ENCODE measurements at places on chromosomes 7 and 10.

DNA sequence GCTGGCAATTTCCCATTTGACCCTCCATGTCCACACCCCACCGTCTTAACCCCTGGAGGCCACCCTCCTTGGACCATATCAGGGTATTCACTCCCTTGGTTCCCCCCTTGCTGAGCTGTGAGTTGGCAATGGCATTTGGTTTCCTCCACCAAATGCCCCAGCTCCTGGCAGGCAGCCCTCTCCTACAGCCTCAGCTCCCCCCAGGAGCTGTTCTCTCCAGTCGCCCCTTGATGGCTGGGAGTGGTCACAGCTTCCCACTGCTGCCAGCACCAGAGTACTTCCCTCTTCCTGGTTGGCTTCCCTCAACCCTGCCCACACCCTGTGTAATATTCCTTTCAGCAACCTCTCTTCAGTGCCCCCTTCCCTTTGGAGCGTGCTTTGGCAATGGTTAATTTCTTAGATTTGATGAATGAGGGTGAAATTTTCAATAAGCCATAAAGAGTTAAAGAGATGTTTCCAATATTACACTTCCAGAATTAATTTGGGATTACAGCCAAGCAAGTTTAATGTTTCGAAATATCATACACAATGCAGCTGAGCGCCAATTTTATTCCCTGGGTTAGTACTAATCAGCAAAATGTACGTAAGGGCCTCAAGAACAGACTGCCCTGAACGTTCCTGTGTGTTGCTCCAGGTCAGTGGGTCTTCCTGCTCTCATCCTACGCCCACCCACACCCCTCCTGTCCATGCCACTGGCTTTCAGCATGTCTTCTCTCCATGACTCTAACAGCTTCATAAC, 207.1 kb upstream of the NFE2L3 start:
- no peak for DNase-seq

DNA sequence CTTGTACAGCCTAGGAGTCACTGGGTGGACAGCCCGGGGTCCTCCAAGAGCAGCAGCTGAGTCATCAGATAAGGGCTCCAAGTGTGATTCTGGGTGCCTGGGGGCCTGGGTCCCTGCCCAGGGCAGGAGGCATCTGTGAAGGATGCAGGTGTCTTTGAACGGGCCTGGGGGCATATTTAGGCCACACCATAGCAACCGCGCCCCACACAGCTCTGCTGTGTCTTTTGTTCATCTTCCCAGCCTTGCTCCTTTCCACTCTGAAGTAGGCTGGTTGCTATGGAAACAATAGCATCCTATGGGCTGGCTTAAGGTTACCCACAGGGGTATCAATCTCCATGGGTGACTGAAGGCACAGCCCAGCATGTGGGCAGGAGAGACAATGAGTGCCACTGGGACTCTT, 324.7 kb downstream of the TCERG1L start:
- no peak for DNase-seq

- no peak for DNase-seq
Measured at GRCh38 chr10:129942936-129943715, 20.9 kb downstream of the EBF3 start.

- DNase-seq = no peak
Measured at GRCh38 chr10:79344502-79345195, 2.6 kb upstream of the PPIF start.

- DNase-seq = no peak
Measured at GRCh38 chr7:90994121-90994520, 270.1 kb upstream of the FZD1 start.

DNA sequence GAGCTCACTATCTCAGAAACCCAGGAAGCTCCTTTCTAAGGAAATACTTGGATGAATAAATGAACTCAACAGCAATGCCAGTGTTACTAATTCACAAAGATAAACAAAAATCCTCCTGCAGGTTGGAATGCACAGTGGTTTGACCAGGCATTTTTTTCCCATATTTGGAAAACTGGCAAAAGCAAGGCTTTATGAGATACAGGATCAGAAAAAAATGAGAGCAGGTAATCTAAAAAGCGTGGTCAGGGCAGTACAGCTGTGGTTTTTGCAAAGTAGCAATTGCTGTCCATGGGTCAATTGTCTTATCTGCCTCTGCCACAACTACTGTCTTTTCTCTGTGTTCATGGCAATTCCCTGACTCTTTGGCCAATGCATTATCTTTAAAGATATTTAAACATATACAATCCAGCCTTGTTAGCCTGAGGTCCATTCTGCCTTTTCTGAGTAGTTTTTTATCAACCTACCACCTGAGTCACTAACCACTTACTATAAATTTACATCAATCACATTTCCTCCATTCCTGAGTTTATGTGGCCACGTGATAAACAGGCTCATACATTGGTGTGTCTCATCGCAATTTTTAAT, 564.5 kb upstream of the IGFBP3 start:
- no peak for DNase-seq

DNA sequence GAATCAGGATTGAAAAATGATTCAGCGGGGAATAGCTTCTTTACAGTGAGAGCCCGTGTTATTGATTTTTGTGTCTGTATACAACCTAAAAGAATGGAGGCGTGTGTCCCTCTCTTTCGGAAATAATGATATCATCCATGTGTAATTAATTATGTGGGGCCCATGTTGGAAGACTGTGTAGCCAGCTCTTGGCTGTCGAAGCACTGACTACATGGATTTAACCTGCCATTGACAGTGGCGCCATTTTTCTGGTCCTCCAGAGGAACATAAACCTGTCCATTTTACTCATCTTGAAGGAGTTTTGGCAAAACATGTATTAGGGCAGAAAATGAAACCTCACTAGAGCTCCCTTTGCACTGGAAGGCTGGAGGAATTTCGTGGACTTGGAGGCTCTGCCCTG, 119.6 kb downstream of the ITIH5 start:
- DNase-seq = no peak

DNA sequence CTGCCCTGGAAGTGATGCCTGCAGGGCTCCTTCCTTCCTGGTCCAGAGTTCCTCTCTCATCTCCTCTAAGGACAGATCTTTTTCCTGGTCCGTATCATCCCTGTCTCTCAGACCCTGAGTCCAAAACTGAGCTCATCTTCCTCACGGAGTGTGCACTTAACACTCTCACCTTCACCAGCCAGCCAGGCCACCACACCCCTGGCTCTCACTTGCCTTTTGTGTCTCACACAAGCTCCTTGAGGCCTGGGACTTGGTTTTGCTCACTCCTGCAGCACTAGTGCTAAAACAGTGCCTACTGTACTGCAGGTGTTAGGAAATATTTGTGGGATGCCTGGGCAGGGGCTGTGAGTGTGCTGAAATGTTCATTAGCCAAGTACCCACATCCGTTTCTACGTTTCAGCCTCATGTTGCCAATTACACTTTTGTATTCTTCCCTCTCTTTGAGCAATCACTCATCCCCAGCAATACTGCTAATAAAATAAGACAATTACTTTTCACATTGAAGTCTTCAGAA, 21.4 kb upstream of the PARP12 start:
- no peak for DNase-seq

DNA sequence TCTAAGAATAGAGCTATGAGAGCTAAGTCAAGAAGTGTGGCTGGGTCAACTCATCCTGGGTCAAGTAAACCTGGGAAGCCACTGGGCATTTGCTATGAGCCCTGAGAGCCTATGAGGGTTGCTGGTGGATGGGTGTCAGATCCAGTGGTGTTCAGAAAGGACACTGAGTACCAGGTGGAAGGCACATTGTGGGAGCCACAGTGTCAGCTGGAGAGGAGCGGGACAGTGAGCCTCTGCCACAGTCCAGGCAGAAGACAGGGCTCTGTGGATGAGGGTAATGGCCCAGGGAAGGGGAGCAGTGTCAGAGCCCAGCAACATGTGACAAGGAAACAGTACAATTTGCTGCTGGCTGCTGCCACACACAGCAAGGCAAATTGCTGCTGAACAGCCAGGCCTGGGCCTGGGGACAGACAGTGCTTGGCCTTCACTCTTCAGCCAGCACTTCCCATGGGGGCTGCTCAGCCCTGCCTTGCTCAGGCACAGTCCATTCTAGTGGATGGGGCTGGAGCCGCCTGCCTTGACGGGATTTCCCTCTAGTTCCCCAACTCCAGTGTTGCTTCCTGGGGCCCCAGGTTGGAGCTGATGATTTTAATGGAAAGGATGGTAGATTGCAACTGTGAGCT, 90.9 kb upstream of the CHST15 start:
- DNase-seq = no peak

DNA sequence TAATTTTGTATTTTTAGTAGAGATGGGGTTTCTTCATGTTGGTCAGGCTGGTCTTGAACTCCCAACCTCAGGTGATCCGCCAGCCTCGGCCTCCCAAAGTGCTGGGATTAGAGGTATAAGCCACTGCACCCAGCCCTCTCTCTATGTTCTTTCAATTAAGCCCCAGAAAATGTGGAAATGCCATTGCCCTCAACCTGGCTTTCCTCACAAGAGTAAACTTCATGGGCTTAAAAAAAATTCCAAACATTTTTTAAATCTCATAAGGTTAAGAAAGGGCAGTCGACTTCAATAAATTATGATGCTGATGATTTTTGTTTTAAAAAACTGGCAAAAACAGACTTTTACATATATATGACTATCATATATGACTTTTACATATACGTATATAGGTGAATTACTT, 107.6 kb downstream of the TES start:
- no peak for DNase-seq

DNA sequence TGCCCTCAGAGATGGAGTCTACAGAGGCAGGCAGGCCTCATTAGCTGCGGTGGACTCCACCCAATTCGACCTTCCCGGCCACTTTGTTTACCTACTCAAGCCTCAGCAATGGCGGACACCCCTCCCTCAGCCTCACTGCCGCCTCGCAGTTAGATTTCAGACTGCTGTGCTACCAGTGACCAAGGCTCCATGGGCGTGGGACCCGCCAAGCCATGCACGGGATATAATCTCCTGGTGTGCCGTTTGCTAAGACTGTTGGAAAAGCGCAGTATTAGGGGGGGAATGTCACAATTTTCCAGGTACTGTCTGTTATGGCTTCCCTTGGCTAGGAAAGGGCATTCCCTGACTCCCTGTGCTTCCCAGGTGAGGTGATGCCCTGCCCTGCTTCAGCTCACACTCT, 252.3 kb downstream of the ARL4A start:
- DNase-seq = no peak

DNA sequence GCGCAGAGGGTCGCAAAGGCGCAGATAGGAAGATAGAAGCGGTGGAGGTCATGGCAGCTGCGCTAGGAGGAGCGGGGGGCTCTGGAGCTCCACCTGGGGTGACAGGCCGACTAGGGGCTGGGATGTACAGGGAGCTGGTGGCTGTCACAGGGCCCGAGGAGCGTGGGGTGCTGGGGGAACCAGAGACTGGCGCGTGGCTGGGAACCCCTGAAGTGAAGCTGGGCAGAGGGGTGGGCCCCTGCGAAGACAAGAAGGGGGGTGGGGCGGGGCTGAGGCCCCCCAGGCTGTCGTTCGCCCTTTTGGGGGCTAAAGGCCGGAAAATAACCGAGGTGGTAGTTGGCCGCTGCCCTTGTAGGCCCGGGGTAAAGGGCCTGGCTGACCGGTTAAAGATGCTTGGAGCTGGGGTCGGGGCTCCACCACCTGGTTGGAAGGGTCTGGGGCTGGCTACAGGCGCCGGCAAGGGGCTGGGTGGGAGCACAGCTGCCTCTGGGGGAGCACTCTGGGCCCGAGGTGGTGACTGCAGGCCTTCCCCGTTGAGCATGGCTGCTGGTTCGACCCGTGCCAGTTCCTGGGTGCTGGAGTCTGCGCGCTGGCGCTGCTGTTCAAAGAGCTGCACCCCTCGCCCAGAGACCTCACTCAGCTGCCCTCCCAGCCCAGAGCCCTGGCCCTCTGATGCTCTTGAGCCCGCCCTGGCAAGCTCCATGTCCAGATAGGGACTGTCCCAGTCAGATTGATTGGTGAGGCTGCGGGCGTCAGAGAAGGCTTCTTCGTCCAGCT, 6.8 kb upstream of the MYOZ1 start:
- DNase-seq = no peak

DNA sequence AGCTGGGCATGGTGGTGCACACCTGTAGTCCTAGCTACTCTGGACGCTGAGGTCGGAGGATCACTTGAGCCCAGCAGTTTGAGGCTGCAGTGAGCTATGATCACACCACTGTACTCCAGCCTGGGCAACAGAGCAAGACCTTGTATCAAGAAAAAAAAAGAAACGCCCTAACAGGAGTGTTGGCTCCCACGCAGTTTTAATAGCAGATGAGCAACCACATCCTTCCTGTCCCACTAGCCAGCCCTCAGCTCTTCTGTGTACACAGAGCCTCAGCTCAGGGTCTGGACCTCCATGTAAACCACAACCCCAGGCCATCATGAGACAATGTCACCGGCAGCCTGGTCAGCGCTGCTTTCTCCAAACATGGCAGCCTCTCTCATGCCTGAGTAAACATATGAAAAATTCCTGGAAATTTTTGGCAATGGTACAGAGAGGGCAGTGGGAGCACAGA, 108.2 kb downstream of the PIP4K2A start:
- DNase-seq = no peak

- peak; percentile 37 for DNase-seq
Measured at GRCh38 chr10:127485153-127485857, 63.8 kb upstream of the NPS start.

DNA sequence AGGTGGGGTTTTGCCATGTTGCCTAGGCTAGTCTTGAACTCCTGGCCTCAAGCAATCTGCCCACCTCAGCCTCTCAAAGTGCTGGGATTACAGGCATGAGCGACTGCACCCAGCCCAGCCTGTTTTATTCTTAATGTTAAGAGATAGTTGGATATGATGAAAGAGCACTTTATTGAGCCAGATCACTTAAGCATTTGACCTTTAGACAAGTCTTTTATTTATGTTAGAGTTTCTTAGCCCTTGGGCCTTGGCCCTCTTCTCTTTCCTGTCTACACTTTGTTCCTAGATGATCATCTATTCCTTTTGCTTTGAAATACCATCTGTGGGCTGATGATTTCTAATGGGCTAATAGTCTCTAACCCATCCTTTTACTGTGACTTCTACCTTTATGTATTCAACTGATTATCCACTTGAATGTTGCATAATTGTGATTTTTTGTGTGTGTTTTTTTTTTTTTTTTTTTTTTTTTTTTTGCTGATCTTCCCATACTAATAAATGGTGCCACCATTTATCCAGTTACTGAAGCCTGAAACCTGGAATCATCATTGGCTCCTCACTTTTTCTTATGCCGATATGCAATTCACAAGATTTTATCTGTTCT, 34.8 kb downstream of the BTRC start:
- DNase-seq = no peak

GRCh38 chr7:1662101-1662500, 8.0 kb upstream of the ELFN1 start:
- no peak for DNase-seq

- DNase-seq = no peak
Measured at GRCh38 chr7:139960157-139960556, 102.6 kb downstream of the PARP12 start.

GRCh38 chr7:128734890-128735289, 4.3 kb upstream of the CALU start:
- no peak for DNase-seq

- DNase-seq = no peak
Measured at GRCh38 chr10:19803676-19804075, 12.6 kb upstream of the PLXDC2 start.

DNA sequence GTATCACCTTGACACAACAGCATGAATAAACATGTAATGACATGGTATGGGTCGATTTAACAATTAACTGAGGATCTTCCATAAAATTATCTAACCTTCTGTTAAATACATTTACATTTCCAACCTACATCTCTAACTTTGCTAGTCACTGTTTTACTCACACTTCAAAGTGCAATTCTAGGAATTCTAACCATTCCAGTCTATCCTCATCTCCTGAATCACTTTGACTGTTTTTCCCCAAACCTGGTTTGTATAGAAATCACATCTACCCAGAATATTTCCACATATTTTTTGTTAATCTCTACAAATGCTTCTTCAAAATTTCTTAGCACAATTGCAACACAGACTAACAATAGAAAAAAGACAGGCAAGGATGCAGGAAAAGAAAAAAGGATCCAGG, 6.2 kb downstream of the ABI1 start:
- DNase-seq = no peak
